Stimulated activated CD4-positive, alpha-beta T cell treated with anti-CD3 and anti-CD28 coated beads, Interleukin-1b, Interleukin-23, amount 100 ng/mL, for 24 hours (primary cell): ENCODE measurements at places on chromosomes 2 and 18.

GRCh38 chr2:153387203-153387602 is 91.4 kb downstream of the RPRM start:
- DNase-seq, result no peak

GRCh38 chr2:181780657-181781056 is 100.3 kb upstream of the NEUROD1 start:
- no peak for DNase-seq

DNA sequence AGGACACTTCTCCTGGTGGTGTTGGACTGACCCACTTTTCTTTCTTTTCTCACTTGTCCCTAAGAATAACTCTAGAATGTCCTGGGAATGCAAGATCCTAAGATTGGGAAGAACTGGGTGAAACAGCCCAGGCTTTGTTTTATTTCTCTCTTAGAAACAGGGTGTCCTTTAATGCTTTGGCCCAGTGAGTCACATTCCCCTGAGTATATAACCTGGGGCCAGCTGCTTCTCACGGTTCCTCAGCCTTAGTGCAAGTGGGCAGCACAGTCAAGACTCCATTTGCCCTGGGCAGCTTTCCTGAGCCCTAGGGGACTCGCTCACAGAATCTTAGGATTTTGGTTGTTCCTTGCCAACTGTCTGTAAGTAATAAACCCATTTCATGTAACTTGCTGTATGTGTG is 355.0 kb downstream of the DSC3 start:
- DNase-seq, result no peak

- no peak for DNase-seq
Observed at GRCh38 chr2:112305132-112305531, 29.7 kb downstream of the ZC3H6 start.

DNA sequence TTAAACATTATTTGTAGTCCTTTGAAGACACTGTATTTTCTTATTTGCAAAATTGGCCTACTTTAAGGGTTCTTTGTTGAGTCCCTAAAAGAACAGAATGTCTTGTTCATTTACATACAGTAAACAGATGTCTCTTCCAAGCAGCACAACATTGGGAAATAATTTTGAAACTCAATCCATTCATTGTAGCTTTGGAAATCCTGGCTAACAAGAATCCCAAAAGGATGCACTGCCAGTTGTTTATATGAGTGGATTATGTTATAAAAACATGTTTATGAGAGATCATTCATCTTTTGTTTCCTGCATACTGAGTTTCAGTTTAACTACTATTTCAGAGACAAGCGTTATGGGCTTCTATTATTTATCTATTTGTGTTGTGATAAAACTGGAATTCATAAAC is 499.3 kb downstream of the PID1 start:
- DNase-seq, result no peak

DNA sequence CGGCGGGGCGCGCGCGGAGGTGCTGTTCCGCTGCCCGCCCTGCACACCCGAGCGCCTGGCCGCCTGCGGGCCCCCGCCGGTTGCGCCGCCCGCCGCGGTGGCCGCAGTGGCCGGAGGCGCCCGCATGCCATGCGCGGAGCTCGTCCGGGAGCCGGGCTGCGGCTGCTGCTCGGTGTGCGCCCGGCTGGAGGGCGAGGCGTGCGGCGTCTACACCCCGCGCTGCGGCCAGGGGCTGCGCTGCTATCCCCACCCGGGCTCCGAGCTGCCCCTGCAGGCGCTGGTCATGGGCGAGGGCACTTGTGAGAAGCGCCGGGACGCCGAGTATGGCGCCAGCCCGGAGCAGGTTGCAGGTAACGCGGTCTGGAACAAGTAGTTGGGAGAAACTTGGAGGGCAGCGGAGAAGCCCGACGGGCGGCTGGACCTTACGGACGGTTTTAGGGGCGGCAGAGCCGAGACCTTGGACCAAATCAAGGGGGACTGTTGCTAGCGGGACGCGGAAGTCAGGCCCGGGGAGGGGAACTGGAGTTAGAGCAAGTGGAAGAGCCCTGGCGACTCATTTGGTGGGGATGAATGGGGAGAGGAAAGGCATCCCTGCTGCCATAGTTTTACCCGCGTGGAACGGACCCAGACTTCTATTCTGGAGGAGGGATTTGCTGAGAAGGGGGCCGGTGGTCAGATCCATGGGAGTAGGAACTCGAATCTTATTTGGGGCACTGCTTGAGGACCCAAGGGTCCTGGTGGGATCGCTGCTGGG is 573 bp downstream of the IGFBP2 start:
- DNase-seq, result no peak

- DNase-seq, result peak; percentile 45
Observed at GRCh38 chr2:39119732-39120520, 925 bp downstream of the SOS1 start.

GRCh38 chr2:108243566-108243965 is 3.8 kb downstream of the SULT1C3 start:
- no peak for DNase-seq

- DNase-seq, result no peak
Observed at GRCh38 chr2:24923106-24923505, 3.1 kb upstream of the ADCY3 start.

DNA sequence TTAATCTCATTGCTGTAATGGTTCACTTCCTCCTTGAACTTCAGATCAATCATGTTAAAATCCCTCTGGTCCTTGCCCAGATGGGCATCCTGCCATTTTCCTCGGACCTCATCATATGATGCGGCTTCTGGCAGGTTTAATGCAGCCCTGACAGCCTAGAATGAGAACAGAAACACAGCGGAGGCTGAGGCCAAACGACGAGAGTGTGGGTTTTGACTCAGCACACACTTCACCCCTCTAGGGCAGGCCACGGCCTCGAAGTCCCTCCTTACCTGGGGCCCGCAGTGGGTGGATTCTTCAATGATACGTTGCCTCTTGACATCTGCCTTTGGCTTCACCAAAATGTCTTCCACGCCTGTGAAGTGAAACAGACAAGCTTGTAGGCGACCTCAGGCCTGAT is 56.8 kb downstream of the POLR1A start:
- no peak for DNase-seq

DNA sequence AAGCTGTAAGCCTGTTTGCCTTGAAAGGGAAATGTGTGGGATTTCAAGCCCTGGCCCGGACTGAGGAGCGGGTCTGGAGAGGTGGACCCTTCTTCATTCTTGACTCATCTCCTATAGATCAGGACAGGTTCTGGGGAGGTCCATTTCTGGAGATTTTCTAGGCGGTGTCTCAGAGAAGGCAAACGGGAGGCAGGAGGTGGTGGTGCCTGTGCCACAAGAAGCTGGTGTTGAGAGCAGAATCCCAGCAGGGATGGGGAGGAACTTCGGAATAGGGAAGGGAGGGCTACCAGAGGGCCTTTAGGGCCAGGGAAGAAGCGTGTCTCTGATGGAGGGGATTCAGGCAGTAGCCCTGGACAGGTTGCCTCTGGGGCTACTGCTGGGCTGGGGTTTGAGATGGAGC is 93.0 kb downstream of the CTIF start:
- no peak for DNase-seq

GRCh38 chr2:145190031-145190703 is 670.2 kb upstream of the ZEB2 start:
- no peak for DNase-seq

DNA sequence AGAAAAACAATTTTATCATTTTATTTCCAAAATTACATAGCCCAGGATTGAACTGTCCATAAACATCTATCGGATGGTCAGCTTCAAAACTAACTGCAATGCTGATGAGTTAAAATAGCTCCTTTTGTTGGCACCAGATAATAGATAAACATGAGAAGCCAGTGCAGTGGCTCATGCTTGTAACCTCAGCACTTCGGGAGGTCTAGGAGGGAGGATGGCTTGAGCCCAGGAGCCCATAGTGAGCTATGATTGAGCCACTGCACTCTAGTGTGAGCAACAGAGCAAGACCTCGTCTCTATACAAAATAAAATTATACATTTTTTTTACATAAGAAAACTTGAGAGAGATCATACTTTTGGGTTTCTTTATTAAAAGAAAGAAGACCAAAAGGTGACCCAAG is 34.6 kb upstream of the IMPA2 start:
- no peak for DNase-seq

GRCh38 chr2:96895746-96896651 is 26.1 kb upstream of the SEMA4C start:
- no peak for DNase-seq
